ENCODE measurements at places on chromosomes 11 and 22.

- no peak for DNase-seq
Observed at GRCh38 chr11:2300290-2300935, 1.3 kb downstream of the C11orf21 start.

DNA sequence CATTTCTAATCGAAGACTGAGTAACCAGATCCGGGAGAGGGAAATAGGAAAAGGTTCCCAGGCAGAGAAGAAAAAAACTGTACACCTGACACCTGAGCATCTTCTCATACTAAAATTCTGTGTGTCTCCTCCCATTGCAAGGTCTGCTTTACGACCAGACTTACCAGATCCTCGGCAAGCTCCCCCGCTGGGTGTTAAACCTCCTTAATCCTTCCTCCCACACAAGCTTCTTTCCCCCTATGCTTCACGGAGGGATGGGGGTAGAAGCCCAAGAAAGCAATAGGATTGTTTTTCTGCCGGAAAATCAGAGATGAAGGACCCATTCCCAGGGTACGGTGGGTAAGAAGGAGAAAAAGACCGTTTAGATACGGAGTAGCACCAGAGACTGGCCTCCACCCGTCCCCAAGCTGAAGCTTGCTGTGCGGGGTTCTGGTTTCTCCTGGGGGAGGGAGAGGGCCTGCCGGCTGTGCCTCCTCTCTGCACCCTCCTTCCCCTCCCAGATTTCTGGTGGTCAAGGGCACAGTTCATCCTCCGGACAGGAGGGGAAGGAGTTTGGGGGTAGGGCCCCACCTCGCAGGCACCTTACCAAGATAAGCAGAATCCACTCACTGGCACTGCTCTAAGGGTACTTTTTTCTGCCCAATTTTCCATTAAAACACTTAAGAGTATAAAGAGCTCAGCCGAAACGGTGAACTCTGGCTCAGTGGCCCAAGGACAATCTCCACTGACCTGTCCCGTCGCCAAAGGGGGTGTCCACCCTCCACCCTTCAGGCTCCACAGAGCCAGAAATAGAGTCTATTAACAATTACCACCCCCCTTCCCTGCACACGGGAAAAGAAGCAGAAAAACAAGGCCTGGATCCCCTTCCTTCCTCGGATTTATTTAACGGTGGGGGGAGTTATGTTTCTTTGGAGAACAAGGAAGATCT, 1.2 kb downstream of the TOB2 start:
- DNase-seq, result peak; percentile 24

- DNase-seq, result peak; percentile 36
Observed at GRCh38 chr11:120324932-120325810, at the start of gene TLCD5. TSS of gene TLCD5 (plus strand) at chr11:120325299. CDS start at chr11:120327442, 2,143 bp downstream.

GRCh38 chr11:9386086-9386485, 1.6 kb downstream of the IPO7 start:
- DNase-seq, result no peak

DNA sequence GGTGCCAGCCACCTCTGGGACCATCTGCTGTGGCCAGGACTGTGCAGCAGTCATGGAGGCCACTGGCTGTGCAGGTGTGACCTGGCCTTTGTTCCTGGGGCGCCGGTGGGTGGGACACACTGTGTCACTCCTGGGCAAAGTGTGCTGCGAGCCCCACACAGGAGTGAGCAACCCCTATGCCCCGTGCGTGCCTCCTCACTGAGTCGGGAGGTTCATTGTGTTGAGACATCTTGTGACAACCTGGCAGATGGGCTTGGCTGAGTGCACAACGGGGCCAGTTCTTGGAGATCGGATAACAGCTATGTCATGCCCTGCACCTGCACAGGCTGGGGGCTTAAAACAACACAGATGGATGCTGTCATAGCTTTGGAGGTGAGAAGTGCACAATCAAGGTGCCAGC, 13.5 kb downstream of the ANO1 start:
- DNase-seq, result no peak

DNA sequence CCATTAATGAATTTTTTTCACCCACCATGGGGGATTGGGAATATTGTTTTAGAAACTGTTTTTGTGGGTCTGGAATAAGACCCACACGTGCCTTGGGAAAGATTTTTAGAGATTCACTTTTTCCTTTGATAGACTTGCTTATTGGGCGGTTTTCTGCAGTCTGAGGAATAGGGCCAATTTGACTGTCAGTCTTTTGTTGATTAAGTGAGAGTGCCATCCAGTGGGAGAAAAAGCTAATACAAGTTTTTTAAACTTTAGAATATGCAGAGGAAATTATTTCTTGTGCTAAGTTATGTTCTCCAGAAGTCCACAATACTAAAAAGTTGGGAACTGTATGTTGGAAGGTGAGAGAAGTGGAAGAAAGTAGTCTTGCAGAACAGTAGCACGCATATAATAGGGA, 56.1 kb downstream of the PRMT3 start:
- no peak for DNase-seq

DNA sequence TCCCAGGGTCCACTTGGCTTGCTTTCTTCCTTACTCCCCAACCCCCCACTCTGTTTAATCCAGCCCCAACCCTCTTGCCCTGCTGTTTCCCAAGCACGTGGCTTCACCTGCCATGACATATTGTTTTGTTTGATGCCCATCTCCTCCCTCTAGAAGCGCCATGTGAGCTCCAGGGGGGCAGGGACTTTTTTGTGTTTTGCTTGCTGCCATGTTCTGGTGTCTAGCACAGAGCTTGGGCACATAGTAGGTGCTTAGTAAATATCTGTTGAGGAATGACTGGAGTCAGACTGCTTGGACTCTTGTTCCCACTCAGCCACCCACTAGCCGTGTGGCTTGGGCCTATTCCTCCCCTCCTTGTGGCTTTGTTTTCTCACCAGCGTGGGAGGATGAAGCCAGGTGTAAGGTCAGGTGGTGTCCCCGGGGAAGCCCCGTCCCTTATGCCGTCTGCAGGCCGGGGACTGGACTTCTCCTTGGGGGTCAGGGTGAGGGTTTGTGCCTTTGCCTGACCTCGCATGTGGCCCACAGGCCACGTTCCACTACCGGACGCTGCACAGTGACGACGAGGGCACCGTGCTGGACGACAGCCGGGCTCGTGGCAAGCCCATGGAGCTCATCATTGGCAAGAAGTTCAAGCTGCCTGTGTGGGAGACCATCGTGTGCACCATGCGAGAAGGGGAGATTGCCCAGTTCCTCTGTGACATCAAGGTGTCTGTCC, 3.8 kb downstream of the AIP start:
- DNase-seq, result no peak

GRCh38 chr11:108873310-108873709, 208.4 kb downstream of the DDX10 start:
- no peak for DNase-seq

- no peak for DNase-seq
Observed at GRCh38 chr22:39925909-39926679, 25.2 kb downstream of the GRAP2 start.

DNA sequence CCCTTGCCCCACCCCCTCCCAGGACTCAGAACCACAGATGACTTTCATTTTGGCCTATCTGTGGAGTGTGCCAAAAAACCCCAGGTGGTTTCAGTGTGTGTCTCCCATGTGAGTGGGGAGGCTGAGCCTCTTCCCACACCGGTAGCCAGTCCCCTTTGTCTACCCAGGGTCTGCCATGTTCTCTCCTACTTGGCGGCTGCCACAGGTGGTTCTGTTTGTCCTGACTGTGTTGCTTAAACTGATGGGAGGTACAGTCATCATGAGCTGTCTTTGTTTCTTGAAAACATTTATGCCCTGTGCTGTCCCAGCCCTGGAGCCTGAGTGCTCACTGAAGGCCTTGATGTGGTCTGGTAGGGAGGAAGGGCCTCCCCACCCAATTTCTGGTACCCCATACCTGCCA, 39.7 kb upstream of the SUSD2 start:
- DNase-seq, result peak; percentile 36

GRCh38 chr11:18485913-18486528, 30.4 kb downstream of the LDHAL6A start:
- no peak for DNase-seq

- no peak for DNase-seq
Observed at GRCh38 chr11:96088914-96089313, 165.0 kb upstream of the MTMR2 start.

- DNase-seq, result no peak
Observed at GRCh38 chr11:115623021-115623451, 118.8 kb upstream of the CADM1 start.

DNA sequence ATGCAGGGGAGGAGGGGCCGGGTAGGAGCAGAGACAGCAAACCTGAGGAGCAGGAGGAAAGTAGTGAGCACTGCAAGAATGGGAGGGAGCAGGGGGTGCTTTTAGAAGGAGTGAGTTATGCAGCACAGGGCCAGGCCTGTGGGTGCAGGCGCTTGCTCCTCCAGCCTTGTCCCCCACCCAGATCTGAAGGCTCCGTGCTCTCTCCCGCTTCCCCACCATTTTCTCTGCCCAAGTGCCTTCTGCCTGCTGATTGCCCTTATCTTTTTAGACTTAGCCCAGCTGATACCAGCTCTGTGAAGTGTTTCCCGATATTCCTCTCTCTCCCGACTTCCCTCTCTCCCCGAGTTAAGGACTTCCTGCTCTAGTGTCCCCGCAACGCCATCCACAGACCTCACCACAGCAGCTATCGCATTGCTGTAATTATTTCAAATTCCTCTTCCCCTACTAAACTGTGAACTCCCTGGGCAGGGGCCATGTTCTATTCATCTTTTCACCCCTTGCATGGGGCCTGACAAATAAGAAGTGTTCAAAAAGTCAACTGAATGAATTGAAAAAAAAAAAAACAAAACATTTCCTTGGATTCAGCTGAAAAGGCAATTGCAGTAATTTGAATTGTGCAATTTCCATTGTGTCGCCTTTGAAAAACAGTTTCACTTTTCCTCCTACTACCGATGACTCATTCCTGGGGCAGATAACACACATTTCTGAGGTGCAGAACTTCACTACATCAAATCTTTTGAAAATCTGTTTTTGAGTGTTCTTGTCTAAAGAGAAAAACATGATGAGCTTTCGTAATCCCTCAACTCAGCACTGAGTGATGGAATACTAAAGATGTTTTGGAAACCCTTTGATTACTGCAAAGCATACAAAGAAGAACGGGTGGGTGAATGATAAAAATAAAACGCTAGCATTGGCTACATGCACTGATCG, 69.7 kb upstream of the BMAL1 start:
- peak; percentile 30 for DNase-seq

DNA sequence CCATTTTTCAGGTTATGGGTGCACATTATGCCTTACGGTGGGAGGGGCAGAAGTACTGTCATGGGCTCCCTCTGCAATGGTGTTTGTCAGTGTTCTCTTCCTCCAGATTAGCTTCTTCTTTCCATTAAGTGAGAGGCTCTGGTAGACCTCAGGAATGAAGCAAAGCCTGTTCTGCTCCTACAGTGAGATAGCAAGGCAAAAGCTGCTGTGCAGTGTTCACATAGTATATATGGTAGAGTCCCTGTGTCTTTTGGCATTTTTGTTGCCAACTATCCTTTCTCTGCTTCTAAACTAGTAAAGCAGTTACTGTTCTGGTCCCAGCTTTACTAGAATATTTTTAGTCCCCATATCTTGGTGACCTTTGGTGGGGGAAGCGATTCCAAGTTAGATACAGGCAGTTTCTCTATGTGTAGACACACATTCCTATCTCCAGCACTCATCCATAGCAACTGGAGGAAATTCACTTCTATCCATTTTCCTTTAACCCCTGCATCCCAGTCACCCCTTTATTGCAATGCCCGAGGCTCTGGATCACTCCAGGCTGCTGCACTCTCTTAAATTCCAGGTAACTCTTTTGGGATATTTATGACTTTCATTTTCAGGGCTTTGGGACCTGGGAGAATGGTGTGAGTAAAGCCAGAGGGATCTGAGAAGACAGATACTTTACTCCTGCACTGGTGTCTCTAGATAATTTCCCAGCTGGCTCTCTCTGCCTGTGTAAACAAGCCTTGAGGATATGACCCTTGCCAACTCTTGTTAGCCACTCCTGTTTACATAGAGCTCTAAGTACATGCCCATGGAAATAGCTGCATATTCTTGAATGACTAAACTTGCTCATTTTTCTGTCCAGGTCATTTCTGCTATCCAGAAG, 3.9 kb upstream of the TRIM34 start:
- DNase-seq, result no peak

- peak; percentile 54 for DNase-seq
Observed at GRCh38 chr11:122981388-122982264, at the start of gene BSX. TSS of gene BSX (minus strand) at chr11:122981834. CDS start at chr11:122981671, 163 bp downstream.

DNA sequence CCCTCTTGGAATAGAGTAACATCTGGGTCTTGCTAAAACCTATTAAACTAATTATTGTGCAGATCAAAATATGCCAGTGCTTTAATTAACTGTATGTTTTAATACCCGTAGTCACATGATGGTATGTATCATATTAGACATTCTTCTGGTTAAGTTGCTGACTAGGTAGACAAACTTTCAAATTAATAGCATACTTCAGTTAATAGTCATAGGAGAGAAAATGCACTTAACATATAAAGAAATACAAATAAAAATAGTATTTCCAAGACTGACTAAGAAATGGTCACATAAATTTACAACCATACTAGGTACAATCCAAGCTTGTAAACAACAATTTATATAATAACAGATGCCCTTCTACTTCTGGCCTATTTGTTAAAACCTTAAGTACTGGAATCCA, 7.6 kb upstream of the EXPH5 start:
- no peak for DNase-seq

- DNase-seq, result no peak
Observed at GRCh38 chr11:128802358-128802981, 64.6 kb downstream of the KCNJ1 start.

DNA sequence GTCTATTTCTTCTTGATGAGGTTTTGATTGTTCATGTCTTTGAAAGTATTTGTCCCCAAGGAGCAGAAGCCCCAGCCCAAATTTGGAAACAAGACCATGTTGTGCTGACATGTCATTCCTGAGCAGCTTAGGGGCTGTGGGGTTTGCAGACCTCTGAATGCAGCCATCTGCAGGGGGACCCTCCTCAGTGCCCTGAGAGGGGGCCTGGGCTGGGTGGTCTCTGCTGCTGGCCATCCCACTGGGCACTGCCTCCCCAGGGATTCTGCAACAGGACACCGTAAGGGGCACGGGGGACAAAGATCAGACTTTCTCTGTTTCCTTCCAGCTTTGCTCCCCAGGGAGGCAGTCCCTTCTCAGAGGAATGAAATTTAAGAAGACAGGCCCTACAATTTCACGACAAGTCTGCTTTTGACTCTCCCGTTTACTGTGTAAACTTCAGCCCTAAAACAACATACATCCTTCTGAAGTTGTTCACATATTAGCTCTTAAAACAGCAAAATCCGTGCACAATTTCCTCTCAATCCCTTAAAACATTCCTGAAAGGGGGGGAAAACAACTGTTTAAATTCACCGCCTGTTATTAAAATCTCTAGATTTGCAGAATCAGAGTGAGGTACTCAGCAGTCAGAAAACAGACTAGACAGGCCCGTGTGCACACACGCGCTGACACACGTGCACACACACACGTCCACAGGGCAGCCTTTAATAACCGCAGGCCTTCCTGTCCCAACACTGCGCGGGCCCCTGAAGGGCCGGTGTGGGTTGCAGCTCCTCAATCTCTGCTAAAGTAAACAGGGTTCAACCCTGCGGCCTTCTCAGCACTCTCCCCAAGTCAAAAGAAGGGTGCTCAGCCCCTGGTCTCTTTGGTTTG, 109.8 kb downstream of the KCNQ1 start:
- DNase-seq, result no peak

DNA sequence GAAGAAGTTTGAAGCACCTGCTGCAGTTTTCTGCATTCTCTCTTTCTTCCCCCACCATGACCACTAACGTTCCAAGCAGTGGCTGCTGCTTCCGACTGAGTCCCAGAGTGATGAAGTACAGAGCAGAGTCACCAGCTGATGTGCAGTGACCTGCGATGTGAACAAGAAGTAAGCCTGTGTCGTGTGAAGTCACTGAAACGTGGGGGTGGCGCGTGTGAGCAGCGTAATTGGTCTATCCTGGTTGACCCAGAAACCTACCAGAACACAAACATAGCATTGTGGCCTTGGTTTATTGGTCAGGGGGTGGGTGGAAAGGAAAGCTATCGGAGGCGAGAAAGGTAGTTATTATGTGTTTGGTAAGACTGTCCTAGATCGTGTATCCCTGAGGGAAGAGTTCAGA, 3.5 kb downstream of the KRTAP5-7 start:
- no peak for DNase-seq
